ENCODE measurements at places on chromosomes 2 and 18.

- no peak for DNase-seq
These were observed 14.2 kb upstream of the GAL3ST2 start for GRCh38 chr2:241762321-241762932.

- no peak for DNase-seq
These were observed 35.0 kb upstream of the SOX11 start for GRCh38 chr2:5657231-5657630.

- DNase-seq = no peak
These were observed 154.8 kb upstream of the PGAP1 start for GRCh38 chr2:197081294-197081693.

- no peak for DNase-seq
These were observed 83.7 kb downstream of the SDC1 start for GRCh38 chr2:20141056-20141762.

GRCh38 chr2:223890721-223891120 is 53.3 kb upstream of the AP1S3 start:
- no peak for DNase-seq

GRCh38 chr2:144605231-144605840 is 85.4 kb upstream of the ZEB2 start:
- no peak for DNase-seq

All from cortex of kidney (tissue), 1 donor.